ENCODE measurements at places on chromosomes 5 and 9.

DNA sequence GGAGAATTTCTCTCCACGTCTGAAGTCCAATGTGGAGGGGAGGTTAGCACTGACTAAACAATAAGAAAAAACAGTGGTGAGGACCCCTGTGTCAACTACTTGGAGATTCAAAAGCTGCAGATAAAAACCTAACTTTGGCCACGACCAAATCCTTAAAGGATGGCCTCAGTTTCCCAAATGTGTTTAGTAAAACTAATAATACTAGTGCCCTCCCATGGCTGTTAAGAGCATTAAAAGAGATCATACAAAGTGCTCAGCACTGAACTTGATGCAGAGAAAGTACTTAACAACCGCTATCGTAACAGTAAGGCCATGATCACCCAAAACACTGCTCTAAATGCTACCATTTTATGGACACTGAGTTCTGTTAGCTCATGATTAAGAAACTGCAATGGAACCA, 288.4 kb downstream of the EBF1 start:
- no peak for DNase-seq

GRCh38 chr5:142849466-142849865, 79.3 kb downstream of the ARHGAP26 start:
- DNase-seq: no peak

- no peak for DNase-seq
Measured at GRCh38 chr9:95506428-95506677, 10.4 kb downstream of the PTCH1 start.

DNA sequence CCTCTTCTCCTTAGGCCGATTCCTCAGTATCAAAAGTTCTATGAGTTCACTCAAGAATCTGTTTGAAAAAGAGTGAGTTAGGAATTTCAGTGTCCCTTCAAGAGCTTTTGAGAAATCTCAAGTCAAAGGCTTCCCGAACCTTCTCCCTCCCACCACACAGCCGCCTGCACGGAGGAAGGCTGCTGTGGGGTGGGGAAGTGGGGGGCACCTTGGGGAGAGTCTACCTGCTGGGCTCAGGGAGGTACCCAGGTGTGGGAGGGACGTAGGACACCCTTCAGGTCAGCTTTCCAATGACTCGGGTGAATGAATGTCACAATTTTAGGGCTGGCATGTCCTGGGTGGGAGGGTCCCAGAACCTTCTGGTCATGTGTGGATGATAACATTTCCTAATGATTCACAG, 17.5 kb downstream of the CXCL14 start:
- DNase-seq: no peak

- DNase-seq: no peak
Measured at GRCh38 chr9:90505695-90506094, 136.9 kb downstream of the DIRAS2 start.

DNA sequence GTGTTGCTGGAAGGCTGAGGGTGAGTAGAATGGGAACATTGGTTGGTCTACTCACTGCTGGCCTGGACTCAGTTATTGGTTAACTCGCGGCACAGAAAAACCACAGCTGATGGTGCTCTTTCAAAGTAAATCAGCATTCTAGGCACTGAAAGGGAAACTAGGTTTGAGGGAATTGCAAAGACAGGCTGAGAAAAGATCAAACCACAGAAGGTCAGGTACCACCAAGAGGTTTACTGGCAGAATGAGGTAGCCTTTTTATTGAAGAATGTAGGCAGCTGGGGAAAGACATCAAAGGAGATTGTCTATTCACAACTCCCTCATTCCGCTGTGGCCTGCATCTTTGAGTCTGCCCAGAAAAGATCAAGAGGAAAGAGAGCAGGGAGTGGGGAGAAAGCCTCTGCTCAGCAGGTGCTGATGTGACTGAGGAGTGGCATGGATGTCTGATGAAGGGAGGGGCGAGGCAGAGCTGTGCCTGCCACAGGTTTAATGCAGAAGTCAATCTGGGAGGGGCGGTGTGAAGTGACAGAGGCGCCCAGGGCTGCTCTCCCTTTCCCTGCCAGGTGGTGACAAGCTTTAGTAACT, 255.5 kb downstream of the MAN2A1 start:
- no peak for DNase-seq

DNA sequence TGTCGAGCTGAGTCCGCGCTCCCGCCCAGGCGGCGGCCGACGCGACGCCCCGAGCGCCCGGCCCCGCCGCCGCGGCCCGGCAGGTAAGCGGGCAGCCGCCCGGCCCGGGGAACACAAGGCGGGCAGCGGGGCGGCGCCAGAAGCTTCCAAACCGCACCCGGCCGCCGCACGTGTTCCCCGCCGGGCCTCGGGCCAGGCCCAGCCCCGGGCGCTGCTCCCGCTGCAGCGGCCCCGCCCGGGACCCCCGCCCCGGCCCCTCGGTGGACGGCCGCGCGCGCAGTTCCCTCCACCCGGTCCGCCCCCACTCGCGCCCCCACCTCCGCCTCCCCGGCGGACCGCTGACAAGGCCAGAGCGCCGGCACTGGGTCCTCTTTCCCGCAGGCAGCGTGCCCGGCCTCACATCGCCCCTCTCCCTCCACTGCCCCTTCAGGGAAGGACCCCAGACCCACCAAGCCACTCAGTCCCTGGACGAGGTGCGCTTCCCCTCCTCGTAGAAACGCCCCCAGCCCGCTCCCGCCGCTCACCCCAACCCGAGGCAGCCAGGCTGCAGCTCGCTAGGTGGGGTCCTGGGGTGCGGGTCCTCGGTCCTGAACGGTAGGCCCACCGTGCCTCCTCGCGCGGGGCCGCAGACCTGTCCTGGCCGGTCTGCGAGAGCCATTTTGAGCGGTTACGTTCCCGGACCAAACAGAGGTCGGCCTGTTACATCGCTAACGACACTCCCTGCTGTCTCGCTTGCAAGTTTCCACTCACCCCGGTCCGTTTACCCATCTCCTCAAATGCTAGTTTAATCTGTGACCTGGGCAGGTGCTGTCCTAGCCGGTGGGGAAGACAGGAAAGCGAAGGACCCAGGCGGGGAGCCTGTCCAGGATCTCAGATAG, 475 bp downstream of the WDR5 start:
- DNase-seq: no peak

GRCh38 chr5:32217886-32218396, 43.8 kb upstream of the GOLPH3 start:
- DNase-seq: no peak

GRCh38 chr5:73564018-73564417, 1.4 kb downstream of the ANKRA2 start:
- DNase-seq: no peak

DNA sequence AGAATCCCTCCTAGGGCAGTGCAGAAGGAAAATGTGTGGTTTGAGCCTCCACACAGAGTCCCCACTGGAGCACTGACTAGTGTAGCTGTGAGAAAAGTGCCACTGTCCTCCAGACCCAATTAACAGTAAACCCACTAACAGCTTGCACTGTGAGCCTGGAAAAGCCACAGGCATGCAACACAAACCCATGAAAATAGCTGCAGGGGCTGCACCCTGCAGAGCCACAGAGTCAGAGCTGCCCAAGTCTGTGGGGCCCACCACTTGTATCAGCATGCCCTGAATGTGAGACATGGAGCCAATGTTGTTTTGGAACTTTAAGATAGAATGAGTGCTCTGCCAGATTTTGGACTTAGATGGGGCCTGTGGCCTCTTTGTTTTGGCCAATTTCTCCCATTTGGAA, 119.8 kb upstream of the CDH9 start:
- no peak for DNase-seq

- DNase-seq: no peak
Measured at GRCh38 chr5:23405316-23406068, 101.9 kb upstream of the PRDM9 start.

- no peak for DNase-seq
Measured at GRCh38 chr5:115480271-115480670, 64.3 kb downstream of the FEM1C start.

- no peak for DNase-seq
Measured at GRCh38 chr5:178162481-178162880, 8.8 kb upstream of the NHP2 start.

DNA sequence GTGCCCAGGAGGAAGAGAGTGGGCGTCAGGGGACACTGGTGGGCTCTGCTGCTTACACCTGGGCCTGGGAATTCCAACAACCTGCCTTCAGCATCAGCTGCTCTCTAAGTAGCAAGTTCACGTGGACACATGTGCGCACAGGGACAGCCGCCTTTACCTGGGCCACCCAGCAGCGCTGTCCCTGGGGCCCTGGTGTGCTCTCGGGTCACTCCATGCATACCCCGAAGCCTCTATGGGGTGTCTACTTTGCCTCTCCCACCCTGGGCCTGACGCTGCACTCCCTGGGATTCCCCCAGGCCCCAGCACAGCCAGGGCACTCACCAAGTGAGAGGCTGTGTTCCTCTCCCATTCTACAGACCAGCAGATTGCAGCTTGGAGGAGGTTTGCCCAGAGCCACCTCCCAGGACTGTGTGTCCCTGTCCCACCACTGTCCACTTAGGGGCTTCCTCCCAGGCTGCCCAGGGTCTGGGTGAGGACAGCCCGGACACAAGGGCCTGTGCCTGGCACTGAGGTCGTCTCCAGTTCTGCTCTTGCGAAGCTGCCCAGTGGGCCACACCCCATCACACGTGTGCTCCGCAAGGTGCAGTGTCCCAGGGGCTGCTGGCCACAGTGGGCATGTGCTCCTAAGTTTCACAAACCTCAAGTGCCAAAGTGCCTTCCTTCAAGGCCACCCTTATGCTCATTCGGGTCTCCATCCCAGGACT, 5.9 kb downstream of the NINJ1 start:
- no peak for DNase-seq

GRCh38 chr5:27062451-27062850, 24.1 kb upstream of the CDH9 start:
- DNase-seq: no peak

- DNase-seq: no peak
Measured at GRCh38 chr5:115542651-115543364, 1.8 kb downstream of the FEM1C start.

- no peak for DNase-seq
Measured at GRCh38 chr5:135551593-135552447, 16.1 kb upstream of the NEUROG1 start.

Data from stimulated activated CD8-positive, alpha-beta memory T cell treated with anti-CD3 and anti-CD28 coated beads, Interleukin-4, amount 100 ng/mL, for 1 hour (primary cell).